ENCODE measurements at places on chromosomes 12 and 14.

DNA sequence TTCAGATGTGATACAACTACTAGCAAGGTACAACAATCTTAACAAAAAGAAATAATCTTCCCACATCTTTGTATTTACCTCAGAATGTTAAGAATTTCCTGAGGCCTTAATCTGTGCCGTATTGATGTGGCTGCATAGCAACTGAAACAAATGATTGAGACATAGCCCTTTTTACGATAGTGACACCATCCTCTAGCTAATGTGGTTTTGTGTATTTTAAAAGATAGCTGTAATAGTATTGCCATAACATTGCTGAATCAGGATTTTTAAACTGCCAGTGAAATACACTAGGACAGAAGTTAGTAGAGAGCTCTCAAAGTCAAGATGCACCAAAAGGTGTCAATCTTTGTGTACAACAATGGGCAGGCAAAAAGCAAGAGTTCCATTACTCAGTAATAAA is 11.9 kb downstream of the NPAS3 start:
- no peak for DNase-seq

- DNase-seq, result no peak
Observed at GRCh38 chr12:1842905-1843640, 22.7 kb downstream of the LRTM2 start.

- peak; percentile 66 for DNase-seq
Observed at GRCh38 chr14:100072783-100073346, 7.6 kb downstream of the EVL start.

DNA sequence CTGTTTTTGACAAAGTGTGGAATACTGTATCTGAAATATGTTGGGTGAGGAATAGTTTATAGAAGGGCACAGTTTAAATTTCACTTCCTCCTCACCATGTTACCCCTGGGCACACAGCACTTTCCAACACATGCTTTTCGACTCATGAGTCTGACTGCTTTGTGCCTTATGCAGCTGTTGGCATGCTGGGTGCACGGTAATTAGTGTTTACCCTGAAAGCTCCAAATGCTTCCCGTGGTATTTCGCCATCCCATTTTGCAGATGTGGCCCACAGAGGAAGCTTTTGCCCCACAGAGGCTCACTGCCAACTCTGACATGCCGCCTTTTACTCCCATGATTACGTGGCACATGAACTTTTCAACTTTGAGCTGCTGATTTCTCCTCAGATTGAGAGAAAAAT is 168.6 kb downstream of the PRKCH start:
- DNase-seq, result no peak

DNA sequence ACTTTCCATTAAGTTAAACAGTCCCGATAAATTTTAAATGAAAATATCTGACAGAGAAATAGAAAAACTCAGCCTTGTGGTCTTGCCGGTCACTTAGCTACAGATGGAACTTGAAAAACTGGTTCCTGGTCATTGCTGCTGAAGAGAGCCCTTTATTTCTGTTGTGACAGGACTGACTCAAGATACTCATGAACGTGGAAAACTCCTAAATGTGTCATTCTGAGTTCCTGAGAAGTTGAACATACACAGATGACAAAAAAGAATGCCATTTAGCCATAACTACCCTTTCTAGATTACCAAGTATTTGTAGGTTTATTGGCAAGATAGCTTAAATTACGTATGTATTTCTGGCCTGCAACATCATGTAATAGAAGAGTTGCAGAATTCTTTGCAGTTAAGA is 134.2 kb downstream of the HMGA2 start:
- DNase-seq, result no peak

DNA sequence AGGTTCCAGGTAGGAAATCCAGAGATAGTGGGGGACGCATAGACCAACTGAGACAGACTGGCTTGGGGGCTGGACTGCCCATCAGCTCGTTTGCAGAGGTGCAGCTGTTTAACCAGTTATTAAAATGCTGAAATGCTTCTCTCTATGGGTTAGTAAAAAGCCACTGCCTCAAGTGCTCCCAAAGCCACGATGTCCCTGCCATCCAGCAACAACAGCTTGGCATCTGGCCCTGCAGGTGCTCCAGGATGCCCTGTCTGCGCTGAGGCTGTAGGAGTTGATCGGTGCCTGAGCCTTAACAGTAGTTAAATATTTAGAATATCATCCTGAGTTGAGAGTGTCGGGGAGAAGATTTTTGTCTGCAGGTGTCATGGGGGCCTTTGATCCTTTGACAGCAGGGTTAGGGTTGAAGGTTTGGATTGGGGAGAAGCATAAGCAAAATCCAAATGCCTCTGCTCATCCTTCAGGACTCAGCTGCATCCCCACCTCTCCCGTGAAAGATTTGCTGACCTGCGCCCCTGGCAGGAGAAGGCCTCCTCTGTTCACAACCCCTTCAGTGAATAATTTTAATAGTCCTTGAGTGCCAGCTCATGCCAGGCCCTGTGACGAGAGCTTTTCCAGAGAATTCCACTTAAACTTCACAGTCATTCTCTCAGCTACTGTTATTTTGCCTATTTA is 127.3 kb upstream of the PWP1 start:
- DNase-seq, result no peak

DNA sequence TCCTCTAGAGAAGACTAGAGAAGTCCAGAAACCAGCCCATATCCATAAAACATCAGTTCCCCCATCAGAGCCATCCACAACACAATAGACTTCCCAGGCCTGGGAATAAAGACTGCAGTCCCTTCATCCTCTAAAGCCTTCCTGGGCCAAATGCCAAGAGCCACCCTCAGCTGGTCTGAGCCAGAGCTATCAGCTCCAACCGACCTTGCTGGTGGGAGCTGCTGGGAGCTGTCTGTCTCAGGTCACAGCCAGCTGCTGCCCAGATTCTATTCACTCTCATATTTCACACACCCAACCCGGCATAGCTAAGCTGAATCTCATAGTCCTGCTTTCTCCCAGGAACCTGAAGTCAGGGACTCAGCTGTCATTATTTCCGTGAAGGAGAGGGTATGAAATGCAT is 10.9 kb upstream of the TFCP2 start:
- no peak for DNase-seq

- DNase-seq, result no peak
Observed at GRCh38 chr12:109521831-109522230, 44.4 kb downstream of the UBE3B start.

- DNase-seq, result no peak
Observed at GRCh38 chr12:16163901-16164300, 113.6 kb downstream of the SLC15A5 start.

GRCh38 chr14:87628129-87628528 is 364.9 kb downstream of the GALC start:
- DNase-seq, result no peak

GRCh38 chr14:73237219-73237785 is at the start of gene PAPLN:
PAPLN (plus strand) TSS chr14:73237506; CDS start chr14:73239779, 2,273 bp downstream.
- no peak for DNase-seq

GRCh38 chr12:67501362-67501761 is 147.2 kb upstream of the DYRK2 start:
- no peak for DNase-seq

GRCh38 chr14:73771848-73772638 is 57.9 kb upstream of the PNMA1 start:
- DNase-seq, result peak; percentile 76

GRCh38 chr12:109943811-109944210 is 43.7 kb downstream of the TCHP start:
- DNase-seq, result no peak

GRCh38 chr12:46602474-46602873 is 223.3 kb downstream of the SLC38A4 start:
- no peak for DNase-seq

DNA sequence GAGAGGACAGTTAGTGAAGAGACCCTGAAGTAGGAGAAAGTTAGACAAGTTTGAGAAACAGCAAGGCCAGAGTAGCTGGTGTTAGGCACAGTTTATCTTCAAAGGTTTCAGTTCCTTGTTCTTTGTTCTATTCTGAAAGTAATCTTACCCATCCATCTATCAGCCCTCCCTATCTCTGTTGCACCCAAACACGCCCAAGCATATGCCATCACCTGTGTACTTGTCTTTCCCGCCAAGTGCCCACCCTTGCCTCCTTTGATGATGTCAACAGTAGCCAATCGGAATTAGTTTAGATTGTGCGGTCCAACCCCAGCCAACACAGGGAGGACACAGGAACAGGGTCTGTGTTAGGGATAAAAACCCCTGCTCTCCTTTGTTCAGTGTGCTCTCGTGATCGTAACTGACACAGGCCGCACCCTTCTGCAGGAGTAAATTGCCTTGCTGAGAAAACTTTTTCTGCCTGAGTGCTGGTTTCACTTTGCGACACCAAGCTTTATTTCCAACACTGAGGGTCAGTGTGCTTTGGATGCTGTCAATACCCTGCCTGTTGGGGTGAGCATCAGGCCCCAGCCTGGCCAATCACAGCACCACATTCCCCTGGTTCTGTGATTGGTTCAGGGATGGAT is 4.7 kb upstream of the TMEM229B start:
- DNase-seq, result no peak

GRCh38 chr14:48937541-48938195 is 648.5 kb downstream of the RPS29 start:
- DNase-seq, result no peak

- DNase-seq, result no peak
Observed at GRCh38 chr12:42084522-42084921, 60.2 kb downstream of the GXYLT1 start.

- DNase-seq, result no peak
Observed at GRCh38 chr12:79725987-79726386, 35.2 kb upstream of the PAWR start.

GRCh38 chr12:88764781-88765480 is 184.7 kb upstream of the KITLG start:
- no peak for DNase-seq

DNA sequence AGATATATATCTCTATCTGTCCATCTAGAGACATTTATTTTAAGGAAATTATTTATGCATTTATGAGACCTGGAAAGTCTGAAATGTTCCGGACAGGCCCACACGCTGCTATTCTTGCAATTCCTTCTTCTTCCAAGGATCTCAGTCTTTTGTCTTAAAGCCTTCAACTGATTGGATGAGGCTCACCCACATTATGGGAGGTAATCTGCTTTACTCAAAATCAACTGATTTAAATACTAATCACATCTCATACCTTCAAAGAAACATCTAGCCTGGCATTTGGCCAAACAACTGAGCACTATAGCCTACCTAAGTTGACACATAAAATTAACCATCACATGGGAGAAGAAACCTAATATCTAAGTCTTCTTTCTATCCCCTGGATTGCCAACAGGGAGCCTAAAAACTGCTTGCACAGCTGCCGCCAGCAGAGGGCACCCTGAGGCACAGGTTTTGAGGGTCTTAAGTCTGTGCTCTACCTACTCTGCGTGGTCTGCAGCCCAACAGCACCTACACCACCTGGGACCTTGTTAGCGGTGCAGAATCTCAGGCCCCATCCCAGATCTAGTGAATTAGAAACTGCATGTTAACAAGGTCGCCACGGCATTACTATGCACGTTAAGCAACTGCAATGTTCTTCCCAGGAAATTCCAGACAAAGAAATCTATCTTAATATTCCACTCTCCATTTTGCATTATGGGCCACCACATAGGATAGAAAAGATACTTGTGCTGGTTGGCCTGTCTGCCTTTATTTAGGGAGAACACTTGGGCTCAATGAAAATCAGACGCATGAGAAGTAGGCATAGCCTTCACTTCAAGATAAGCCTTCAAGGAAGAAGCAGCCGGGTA is 249.7 kb downstream of the FOXG1 start:
- DNase-seq, result peak; percentile 19

DNA sequence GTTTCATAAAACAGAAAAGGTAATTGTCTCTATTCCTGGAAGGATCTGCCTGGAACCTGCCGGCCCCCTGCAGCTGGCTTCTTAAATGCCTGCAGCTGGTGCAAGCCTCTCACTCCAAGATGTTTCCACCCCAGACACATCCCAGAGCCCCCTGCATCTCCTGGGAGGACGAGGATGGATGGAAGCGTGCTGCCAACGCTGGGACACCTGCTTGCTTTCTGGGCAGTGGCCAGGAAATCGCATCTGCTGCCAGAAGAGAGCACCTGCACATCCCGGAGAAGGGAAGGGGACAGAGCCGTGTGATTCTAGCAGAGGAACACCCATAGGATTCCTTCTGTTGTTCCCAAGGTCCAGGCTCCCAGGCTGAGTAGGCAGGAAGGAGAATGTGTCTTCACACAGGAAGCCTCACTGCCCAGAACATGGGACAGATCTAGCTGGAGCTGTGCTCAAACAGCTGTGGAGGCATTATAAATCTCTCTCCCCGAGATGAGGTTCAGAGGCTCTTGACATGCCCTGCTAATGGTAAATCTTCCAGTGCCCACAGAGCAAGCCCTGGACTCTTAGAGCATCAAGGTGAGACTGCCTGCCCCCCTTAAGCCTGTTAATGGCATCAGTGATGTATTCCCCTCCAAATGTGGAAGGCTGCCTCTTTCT is 138.8 kb upstream of the MAP1LC3B2 start:
- no peak for DNase-seq

- no peak for DNase-seq
Observed at GRCh38 chr14:75875958-75876357, 105.8 kb downstream of the TGFB3 start.

- no peak for DNase-seq
Observed at GRCh38 chr14:92962031-92962830, 39.3 kb downstream of the CHGA start.

- DNase-seq, result no peak
Observed at GRCh38 chr14:23434488-23435222, 805 bp downstream of the MYH7 start.

DNA sequence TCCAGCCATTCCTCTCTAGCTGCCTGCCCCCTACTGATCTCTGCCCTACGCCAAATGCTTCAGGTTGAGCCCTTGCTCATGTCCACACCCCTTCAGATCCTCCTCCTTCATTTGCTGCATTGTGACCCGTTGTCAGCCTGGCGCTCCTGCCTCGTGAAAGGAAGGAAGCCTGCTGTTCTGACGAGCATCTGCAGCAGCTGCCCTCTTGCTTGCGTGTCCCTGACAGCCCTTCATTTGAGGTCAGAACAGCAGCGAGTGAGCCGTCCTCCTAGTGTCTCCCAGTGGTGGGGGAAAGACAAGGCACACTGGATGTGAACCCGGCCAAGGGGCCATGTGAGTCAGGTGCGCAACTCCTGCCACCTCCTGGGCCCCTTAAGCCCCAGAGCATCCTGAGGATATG is 3.0 kb upstream of the PIANP start:
- no peak for DNase-seq

DNA sequence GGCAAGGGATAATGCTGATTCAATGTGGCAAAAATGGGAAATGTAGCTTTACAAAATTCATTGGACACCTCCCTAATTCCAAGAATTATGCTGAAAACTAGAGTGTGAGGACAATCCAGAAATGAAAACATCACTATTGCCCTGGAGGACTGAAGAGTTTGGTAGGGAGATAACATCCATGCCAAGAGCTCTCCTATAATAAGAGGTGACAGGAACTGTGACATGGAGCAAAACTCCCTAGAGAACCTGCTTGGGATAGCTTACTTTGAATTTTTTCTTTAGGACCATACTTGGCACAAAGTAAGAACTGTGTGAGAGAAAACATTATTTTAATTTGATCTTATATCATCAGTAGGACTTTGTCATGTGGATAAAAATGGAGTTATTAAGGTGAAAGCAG is 48.9 kb downstream of the STON2 start:
- no peak for DNase-seq

- no peak for DNase-seq
Observed at GRCh38 chr12:67741270-67741669, 92.7 kb downstream of the DYRK2 start.

- DNase-seq, result no peak
Observed at GRCh38 chr12:25853316-25854095, 105.0 kb upstream of the RASSF8 start.

GRCh38 chr12:106753526-106753925 is 21.0 kb upstream of the RIC8B start:
- DNase-seq, result peak; percentile 32

Measured in stimulated activated CD4-positive, alpha-beta T cell treated with anti-CD3 and anti-CD28 coated beads, Interleukin-2, amount 100 ng/mL, for 24 hours (primary cell).